Suprapubic skin (tissue), 4 donors: ENCODE measurements at places on chromosomes 7 and 10.

DNA sequence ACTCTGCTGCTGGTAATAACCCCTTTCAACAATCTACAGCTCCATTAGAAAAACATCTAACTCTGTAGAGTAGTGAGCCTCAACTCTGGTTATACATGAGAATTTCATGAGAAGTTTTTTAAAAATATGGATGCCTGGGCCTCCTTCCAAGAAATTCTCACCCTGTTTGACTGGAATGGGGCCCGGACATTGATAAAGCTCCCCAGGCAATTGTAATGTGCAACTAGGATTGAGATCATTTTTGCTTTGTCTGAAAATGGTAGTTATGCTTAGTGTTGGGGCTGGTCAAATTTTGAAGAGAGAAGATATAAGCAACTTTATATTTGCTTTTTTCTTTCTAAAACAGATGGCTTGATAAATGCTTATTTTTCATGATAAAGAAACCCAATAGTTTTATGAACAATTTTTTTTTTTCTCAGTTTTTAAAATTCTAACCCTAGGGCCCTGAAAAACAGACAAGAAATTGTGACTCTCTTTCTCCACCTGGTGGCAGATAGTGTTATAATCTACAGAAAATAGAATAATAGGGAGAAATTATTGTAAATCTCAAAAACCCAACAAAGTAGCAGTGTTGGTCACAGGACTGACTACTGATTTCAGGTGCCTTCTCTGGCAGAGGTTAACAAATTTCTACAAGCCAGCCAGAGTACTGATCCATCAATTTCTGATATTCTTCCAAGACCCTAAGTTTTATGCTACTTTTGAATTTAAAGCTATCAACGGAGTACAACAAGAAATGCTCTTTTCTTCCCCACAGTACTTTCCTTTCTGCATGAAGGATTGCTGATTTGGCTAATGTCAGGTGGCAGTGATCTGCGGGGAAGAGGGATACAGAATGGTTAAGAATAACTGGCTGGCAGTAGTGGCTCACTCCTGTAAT is 174.8 kb downstream of the DKK1 start:
- no peak for DNase-seq

- DNase-seq: no peak
Measured at GRCh38 chr7:110854166-110854565, 236.8 kb upstream of the LRRN3 start.

DNA sequence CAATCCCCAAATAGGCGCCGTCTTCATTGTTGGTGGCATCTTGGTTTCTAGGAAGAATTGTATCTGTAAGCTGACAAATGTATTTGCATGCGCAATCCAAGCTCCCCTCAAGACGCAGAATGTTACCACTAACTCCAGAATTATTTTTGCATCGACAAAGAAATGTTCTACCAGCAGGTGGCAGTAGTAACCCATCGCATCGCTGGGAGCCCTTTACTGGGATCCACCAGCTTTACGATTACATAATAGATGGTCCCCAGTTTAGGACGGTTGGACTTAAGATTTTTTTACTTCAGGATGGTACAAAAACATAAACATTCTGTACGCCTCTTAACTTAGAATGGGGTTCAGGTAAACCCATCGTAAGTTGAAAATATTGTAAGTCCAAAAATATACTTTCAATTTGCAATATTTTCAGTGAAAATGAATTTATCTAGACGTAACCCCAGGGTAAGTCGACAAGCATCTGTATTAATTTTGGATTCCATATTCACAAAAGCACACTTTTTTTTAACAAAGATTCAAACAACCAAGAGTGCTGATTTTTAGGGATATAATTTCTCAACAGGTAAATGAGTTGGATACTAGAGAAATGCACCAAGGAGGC is 114.0 kb upstream of the COBL start:
- no peak for DNase-seq

- DNase-seq: no peak
Measured at GRCh38 chr10:29636178-29636577, 1.4 kb upstream of the SVIL start.

GRCh38 chr7:36001546-36001945 is 151.5 kb upstream of the EEPD1 start:
- DNase-seq: no peak

DNA sequence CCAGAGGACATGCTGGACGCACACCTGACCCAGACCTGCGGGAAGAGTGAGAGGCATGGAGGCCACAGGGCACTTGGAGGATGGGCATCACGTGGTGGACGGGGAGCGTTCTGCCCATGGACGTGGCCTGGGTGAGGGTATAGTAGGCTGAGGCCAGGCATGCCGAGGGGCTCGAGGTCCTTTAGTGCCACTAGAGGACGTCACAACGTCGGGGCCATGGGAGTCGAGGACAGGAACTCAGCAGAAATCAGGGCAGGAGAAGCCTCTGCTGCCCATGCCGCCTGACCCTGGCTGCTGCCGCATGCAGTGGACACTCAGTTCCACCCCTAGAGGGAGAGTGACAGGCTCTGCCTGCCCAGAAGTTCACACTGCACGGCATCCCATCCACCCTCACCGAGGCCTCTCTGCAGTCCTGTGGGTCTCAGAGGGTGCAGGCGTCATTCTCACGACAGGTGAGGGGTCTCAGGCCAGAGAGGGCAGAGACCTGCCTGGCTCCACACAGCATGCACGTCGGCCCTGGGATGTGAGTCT is 198.7 kb downstream of the ADARB2 start:
- DNase-seq: no peak

GRCh38 chr10:122504610-122504950 is 43.2 kb downstream of the HTRA1 start:
- no peak for DNase-seq

- DNase-seq: no peak
Measured at GRCh38 chr7:41942468-41943093, 239.7 kb upstream of the INHBA start.

DNA sequence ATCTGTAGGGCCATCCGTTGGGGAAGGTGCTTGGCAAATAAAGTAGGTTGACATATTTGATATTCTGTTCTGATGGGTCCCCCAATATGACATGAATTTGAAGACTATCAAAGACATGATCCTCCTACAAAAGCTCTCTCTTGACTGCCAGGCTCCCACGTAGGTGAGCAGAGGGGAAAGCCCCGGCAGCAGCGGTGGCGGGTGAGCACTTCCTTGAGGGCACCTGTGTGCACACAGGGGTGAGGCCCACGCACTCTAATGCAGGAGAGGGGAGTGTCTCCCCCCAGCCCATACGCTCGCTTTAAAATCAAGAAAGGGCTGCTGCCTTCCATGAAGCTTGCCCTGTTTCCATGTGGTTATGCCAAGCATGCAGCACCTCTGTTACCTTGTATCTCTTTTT is 100.4 kb downstream of the TAX1BP1 start:
- DNase-seq: no peak

- DNase-seq: no peak
Measured at GRCh38 chr10:89589101-89589720, 53.8 kb upstream of the SLC16A12 start.

- DNase-seq: no peak
Measured at GRCh38 chr10:116053910-116054309, 219.1 kb downstream of the GFRA1 start.

DNA sequence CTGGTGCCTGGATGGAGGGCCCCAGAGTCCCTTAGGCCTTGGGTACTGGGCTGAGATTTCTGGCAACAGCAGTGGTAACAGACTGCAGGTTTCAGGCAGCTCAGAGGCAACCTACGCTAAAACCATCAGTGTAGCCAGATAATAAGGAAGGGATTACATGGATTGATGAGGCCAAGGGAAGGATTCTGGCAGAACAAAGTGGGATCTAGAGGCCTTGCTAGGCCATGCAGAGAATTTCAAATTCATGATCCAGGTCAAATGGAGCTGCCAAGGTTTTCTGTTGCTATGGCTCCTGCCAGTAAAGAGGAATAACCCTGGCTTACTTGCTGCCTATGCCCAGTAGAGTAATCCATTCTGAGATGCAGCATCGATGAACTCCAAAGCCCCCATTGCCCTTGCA is 445.7 kb downstream of the ADRA2A start:
- no peak for DNase-seq

DNA sequence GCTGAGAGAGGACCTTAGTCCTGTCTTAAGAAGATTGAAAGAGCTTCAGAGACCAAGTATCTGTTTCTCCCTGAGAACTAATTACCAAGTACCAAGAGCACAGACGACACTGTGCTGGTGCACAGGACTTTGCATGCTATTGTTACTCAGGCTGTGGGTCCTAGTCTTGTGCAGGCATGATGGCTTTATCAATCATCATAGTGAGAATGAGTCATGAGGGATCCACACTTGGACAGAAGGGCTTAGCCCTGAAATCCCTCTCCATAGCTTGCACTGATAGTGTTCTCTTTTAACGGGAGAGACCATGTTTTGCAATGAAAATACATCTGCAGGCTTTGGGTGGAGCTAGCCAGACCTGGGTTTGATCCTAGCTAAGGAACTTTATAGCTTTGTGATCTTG is 93.3 kb downstream of the SORCS3 start:
- DNase-seq: no peak

DNA sequence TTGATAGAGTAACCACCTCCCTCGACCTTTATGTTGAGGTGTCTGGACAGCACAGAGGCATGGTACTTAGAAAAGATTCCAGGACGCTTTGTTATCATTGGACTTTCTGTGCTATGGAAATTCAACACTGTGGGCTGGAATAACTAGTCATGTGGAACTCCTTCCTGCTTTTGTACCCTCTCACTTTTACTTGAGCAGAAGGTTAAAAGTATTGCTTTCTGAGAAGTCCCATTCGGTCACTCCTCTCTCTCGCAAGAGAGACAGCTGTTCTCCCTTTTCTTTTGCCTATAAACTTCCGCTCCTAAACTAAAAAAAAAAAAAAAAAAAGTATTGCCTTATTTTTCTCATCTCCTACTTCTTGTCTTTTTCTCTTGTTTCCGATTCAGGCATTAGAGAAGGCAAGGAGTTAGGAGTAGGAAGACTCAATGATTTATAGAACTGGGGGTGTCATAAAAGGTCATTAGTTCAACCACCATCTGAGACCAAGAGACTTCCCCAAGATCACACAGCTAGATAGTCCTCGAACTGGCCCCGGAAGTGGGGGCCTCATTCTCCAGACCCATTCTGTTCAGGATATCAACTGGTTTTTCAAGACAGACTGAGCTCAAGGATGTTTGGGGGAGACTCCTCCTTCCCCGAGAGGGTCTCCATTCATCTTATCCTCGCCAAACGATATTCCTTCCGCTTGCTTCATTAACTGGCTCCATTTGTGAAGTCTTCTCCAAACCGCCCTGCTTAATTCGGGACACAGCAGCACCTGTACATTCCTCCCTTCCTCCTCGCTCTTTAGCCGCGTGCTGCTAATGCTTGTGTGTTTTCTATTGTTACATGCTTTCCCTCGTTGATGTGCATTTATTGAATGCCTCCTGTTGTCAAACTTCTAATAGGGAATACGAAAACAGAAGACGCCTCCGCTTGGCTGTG is 995 bp upstream of the INPP5F start:
- DNase-seq: no peak

DNA sequence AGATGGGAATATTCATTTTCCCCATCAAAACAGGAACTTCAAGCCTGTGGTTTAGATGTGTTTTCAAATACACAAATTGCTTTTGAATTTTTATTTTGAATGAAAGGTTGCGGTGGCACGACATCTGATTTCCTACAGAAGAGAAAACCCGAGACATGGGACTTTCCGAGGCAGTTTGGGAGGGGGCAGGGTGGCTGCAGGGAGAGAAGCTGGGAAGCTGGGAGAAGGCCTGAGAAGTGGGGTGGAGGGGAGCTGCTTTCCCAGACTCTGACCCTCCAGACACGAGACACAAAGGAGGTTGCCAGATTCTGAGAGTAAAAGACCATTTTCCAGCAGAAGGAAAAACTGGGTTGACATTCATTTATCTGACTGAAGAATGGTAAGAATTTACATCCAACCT is 19.6 kb downstream of the TMEM176A start:
- DNase-seq: no peak

DNA sequence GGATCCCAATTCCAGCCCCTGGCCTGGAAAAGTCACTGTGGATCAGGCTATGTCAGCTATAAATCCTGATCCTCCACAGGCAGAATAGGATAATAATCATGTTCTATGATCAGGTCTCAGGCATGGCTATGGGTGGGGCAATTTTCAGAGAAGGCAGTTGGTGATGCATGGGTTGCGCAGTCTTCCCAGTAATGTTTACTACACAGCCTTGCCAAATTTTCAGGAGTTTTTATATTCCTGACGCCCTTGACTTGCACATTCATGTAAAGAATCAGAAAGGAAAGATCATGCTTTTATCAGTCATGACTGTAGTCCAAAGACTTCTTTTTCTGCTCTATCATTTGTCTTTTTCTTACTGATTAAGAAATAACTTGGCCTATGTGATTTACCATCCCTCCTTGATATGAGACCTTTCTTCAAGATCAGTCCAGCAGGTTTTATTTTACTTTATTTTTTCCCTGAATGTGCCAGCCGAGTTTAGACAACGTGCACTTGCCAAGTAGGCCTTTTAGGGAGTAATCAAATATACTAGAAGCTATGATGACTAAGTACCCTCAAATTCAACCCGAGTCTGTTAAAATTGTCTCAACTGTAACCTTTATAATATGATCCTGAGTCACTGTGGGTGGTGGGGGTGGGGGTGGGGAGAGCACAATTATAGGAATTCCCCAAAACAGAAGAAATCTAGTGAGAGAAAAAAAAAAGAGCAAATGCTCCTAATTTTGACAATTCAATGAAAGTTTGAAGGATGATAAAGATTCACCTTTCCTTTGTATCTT is 31.9 kb downstream of the ARL4A start:
- DNase-seq: peak; percentile 71

DNA sequence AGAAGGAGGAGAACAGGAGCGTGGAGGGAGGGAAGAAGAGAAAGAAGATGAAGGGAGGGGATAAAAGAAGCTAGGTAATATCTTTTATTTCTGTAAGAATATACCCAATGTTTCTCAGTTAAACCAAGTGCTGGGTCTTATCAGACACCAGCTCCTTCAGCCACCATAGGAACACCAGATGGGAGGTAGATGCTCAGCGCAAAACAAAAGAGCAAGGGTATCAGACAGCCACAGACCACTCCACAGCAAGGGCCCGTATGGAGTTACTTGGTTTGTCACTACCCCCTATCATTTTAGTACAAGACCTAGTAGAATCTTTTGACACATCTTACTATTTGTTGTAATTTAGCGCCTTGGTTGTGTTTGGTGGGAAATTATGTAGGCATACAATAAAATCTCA is 65.9 kb upstream of the FAM133B start:
- no peak for DNase-seq

- DNase-seq: no peak
Measured at GRCh38 chr7:84837405-84837804, 349.5 kb downstream of the SEMA3D start.

DNA sequence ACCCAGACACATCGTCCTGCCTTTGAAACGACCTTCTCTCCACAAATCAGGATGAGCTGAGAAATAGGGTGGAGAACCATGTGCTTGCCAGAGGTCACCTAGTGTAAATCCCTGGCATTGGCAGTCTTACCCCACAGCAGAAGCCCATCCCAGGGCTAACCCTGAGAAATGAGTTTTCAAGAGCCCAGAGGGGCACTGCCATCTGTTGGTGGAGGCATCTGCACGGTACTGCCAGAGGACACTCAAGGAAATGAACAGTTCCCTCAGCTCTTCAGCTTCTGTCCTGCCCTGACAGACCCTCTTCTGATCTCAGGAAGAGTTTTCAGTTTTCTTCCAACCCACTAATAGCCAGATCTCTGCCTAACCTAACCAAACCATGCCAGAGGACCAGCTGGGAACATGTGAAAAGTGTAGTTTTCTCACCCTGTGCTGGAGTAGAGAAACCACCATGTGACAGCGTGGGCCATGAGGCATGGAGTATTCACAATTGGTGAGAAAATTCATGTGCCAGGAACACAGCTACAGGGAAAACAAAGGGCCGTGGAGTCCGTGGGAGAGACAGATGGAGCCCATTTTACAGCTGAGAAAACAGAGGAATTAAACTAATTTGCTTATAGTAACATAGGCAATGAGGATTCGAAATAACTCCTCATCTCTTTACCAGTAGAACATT is 37.7 kb upstream of the ITPRID1 start:
- no peak for DNase-seq
